ENCODE measurements at places on chromosomes 5 and 9.

DNA sequence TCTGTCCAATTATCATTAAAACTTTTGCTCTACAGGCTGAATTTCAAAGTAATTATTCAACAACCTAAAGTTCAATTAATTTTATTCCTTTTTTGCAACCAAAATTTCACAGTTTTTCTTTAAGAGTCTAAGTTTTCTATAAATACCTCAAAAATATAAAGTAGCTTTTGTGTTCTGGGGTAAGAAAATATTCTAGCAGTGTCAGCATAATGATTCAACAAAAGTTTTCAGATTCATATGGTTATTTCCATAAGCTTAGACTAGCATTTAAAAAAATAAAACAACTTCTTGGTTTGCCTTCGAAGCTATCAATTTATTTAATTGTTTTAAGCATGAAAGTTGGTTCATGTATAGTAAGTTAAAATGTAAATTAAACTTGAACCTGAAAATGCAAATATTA lies 1962.3 kb upstream of the CDH6 start:
- no peak for DNase-seq

DNA sequence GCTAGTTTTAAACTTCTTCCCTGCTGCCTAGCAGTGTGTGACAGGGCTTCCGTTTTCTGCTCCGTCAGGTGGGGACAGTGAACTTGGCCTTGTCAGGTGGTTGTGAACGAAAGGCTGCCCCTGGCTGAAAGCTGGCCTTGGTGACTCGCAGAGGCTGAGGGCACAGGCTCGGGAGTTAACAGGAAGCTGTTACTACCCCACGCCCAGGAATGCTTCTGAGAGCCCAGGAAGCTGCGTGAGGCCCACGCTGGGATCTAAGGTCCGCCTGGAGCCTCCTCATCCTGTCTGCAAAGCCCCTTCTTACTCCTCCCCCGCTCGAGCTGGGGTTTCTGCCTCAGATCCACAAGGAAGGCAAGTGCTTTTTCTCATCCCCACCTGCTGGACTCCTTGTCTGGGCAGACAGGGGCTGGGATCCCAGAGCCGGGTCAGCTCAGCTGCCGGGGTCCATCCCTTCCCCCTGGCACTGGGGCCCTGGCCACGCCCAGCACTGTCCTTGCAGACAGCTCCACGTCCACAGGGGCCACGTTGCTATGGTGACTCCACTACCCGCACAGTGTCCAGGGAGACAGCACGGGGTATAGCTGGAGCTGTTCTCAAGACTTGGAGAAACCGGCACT lies 124.7 kb upstream of the TBC1D2 start:
- peak; percentile 25 for DNase-seq

DNA sequence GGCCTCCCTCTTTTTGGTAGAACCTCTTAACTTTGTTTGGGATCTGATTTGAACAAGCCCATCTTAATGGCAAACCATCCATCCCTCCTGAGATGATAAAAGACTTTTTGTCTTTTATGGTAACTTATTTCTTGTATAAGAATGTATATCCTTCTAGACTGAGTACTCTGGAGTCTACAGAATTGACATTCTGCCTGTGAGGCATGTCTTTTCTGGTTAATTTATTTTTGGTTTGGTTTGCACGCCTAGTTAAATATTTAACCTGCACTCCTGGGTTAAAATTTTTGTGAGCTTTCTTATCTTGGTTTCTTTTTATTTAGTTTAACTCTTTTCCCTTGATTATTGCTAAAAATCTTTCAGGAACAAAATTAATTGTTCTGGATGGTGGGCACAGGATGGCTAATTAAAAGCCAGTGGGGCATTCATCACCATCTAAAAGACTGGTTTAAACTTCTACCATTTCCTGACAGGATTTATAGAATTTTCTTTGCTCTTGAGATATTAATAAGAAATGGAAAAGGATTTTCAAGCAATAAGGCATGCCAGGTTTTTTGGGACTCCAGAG lies 50.3 kb downstream of the PHAX start:
- no peak for DNase-seq

GRCh38 chr9:137076636-137077009 lies 694 bp upstream of the UAP1L1 start:
- DNase-seq = no peak

DNA sequence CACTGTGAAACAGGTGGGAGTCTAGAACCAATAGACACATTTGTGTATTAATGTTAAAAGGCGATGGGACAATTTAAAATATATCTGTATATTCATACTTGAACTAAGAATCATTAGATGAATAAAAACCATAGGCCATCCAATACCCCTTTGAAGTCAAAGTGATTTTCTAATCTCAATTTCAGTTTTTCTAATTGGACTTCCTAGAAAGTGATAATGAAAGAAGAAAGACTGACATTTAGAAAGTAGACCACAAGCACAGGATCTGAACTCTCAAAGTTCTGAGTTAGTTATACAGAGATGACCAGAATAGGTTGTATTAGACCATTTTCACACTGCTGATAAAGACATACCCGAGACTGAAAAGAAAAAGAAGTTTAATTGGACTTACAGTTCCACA lies 412.8 kb upstream of the PIK3R1 start:
- no peak for DNase-seq

DNA sequence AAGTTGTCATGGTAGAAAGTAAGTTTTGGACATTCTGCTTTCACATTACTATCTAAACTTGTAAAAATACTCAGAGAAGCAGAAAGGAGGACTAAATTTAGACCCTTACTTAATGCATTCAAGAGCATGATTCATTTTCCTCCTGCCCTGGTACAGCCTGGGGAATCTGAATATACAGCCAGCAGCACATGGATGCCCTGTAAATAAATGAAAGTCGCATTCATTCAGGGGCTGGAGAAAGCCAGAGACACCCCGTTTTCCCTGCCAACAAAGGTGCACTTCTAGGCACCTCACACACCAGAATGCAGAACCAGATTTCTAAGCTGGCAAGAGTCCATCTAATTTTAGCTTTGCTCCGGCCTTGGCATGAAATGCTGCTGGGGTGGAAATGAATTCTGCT lies 172.7 kb upstream of the KLF9 start:
- DNase-seq = no peak

DNA sequence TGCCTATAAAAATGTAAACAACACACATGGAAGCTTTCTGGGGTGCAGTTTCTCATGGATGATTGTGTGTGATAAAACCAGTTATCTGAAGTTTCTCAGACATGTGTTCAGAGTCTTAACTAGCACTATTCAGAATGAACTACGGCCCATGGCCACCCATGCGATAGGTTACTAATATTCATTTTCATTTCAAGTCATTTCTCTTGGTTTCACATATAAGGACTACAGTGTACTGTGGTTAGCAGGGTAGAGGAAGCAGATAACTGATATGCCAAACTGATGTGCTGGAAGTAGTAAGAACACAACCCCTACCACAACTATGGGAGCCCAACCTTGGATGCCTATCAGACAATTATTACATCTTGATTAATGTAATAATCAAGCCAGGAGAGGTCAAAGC lies 372.1 kb downstream of the DTWD2 start:
- DNase-seq = no peak

- no peak for DNase-seq
Measured at GRCh38 chr9:137038916-137039315, 7.0 kb upstream of the FUT7 start.

GRCh38 chr5:77452351-77452750 lies 39.8 kb downstream of the WDR41 start:
- no peak for DNase-seq

GRCh38 chr9:96686638-96687335 lies 31.7 kb upstream of the PRXL2C start:
- DNase-seq = peak; percentile 4

- no peak for DNase-seq
Measured at GRCh38 chr5:173809014-173809413, 79.1 kb upstream of the CPEB4 start.

DNA sequence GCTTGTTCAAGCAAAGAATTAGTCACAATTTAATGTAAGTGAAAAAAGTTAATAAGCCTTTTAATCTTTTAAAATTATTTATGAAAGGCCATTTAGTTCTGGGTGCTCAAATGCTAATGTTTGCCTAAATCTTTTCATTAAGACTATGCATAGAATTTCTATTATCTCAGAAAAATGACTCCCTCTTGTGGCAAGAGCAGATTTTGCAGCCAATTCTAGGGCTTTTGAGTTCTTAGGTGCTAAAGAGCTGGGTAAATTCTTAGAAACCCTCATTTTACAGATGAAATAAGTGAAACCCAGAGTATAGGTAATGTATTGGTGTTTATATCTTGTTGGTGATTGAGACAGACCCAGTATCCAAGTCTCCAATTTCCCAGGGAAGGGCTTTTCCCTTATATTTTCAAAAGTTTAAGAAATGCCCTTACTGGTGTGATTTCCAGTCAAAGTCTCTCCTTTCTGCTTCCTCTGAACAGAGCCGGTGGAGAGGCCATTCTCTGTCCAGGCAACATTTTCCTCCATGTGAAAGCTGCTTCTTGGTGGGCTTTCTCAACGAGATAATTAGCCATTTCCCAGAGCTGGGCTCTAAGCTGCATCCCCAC lies 24.1 kb upstream of the PCSK5 start:
- no peak for DNase-seq

- no peak for DNase-seq
Measured at GRCh38 chr9:18800579-18800978, 232.4 kb downstream of the SAXO1 start.

DNA sequence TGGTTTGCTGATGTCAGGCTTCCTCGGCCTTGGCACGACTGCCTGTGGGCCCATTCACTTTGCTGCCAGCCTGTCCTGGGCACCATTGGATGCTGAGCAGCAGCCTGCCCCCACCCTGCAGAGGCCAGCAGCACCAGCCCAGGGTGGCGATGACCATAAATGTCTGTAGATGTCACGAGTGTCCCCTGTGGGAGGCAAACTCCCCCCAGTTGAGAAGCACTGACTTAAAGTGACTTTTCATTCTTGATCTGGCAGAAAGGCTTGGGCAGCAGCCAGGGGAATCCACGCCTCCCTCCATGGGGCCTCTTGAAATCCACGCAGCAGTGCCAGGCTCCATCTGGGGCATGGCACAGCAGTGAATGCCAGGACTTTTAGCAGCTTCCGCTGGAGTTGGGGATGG lies 21.8 kb downstream of the IRX4 start:
- DNase-seq = no peak
